Activated CD8-positive, alpha-beta memory T cell treated with anti-CD3 and anti-CD28 coated beads for 36 hours (primary cell): ENCODE measurements at places on chromosomes 11 and 22. TPM values are rescaled to one million over a fixed set of nuclear protein-coding genes. Genes with fewer than 3 reads are reported as not detected.

The NPTXR gene
- total RNA-seq = 3.6 TPM

The PHOX2A gene
- not detected for total RNA-seq

The LMO1 gene
- total RNA-seq = not detected

The TH gene
- not detected for total RNA-seq

The SLC29A2 gene
- total RNA-seq = 13.0 TPM

The WBP2NL gene
- 0.36 TPM for total RNA-seq
